ENCODE measurements at places on chromosomes 1 and 21.

GRCh38 chr1:109776911-109777310, 13.2 kb upstream of the EPS8L3 start:
- ATAC-seq = peak; percentile 92

DNA sequence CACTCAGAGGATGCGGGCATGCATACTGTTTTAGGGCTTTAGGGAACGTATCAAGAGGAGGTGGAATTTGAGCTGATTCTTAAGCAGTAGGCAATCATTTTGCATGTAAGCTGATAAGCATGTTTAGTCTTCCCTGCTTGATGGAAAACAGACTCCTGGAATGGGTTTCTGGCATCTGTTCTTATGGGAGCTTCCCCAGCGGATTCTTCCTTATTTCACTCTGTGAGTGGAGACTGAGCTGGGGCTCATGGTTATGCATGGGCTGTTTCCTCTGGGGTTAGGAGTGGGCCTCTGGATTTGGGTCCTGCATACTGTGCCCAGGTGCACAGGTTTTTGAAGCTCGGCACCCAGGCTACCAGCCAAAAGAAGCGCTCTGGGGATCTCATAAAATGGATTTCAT, 93.4 kb downstream of the DIRAS3 start:
- ATAC-seq = no peak

DNA sequence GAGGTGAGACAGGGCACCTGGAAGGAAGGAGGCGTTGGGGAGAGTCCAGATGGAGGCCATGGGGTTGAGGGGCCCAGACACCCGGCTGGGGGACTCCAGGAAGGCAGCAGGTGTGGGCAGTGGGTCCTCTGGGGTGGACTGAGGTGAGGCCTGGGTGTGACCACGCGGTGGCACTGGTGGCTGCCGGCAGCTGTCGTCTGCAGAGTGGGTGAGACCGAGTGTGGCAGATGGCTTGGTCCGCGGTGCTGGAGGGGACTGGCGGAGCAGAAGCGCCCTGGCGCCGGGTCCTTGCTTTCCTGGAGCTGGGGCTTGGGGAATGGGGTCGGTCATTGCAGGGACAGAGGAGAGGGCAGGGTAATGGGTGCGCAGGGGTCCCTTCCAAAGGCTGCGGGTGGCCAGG, 12.5 kb downstream of the AGRN start:
- ATAC-seq = peak; percentile 1

DNA sequence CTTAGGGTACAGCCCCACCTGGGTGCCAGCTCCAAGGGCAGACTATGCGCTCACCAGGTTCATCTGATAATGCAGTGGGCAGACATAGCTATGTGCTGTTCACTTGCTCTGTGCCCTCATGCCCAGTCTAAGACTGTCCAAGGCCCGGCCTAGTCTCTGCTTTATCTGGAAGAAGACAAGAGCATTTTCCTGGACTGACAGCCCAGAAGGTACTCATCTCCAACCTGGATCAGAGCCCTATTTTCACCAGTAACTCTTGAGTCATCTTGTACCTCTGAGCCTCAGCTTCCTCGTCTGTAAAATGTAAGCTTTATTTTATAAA, 28.5 kb upstream of the LRRC8C start:
- ATAC-seq = no peak

- no peak for ATAC-seq
Observed at GRCh38 chr1:242535986-242536385, 11.5 kb upstream of the PLD5 start.

GRCh38 chr1:40385437-40386358, 12.2 kb downstream of the SMAP2 start:
- ATAC-seq = no peak

- no peak for ATAC-seq
Observed at GRCh38 chr1:23456226-23456625, 27.8 kb downstream of the ASAP3 start.

DNA sequence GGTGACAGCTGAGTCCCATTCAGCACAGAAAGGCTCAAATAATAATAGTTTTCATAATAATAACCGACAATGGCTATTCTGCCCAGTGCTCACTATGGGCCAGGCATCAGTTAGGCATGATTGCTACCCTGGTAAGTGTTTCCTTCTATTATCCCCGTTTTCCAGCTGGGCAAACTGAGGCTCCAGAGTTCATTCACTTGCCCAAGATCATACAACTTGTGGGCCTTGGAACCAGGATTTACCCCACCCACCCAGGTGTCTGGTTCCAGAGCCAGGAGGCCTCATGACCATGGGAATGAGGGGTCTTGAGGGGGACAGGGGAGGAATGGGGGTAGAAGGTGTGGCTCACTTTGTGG, 518 bp downstream of the PLOD1 start:
- ATAC-seq = no peak

- peak; percentile 68 for ATAC-seq
Observed at GRCh38 chr1:91171898-91172297, 150.1 kb upstream of the ZNF644 start.

GRCh38 chr1:52127181-52128180, 14.4 kb upstream of the ZFYVE9 start:
- ATAC-seq = peak; percentile 91

GRCh38 chr1:82614090-82614489, 813.4 kb downstream of the ADGRL2 start:
- no peak for ATAC-seq

DNA sequence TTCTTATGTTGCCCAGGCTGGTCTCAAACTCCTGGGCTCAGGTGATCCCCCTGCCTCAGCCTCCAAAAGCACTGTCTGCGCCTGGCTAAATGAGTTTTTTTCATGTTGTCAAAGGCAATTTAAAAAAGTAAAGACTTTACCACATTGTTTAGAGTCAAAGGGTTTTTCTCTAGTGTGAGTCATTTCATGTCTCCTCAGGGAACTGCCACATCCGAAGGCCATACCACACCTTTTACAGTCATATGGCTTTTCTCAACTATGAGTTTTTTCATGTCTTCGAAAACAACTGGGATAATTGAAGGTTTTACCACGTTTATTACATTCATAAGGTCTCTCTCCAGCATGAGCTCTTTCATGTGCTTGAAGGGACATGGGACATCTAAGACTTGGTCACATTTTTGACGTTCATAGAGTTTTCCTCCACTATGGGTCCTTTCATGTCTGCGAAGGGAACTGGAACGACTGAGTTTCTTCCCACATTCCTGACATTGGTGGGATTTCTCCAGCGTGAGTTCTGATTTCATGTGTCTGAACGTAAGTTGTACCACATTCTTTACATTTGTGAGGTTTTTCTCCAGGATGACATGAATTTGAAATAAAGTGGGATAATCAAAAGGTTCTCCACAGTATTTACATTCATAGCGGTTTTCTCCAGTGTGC, 65.6 kb downstream of the UCHL5 start:
- ATAC-seq = no peak

GRCh38 chr21:42174173-42174572, 44.8 kb upstream of the ABCG1 start:
- ATAC-seq = peak; percentile 99

- no peak for ATAC-seq
Observed at GRCh38 chr21:37364722-37365121, 1.9 kb upstream of the DYRK1A start.

GRCh38 chr1:178230881-178231409, 137.0 kb downstream of the RASAL2 start:
- no peak for ATAC-seq

DNA sequence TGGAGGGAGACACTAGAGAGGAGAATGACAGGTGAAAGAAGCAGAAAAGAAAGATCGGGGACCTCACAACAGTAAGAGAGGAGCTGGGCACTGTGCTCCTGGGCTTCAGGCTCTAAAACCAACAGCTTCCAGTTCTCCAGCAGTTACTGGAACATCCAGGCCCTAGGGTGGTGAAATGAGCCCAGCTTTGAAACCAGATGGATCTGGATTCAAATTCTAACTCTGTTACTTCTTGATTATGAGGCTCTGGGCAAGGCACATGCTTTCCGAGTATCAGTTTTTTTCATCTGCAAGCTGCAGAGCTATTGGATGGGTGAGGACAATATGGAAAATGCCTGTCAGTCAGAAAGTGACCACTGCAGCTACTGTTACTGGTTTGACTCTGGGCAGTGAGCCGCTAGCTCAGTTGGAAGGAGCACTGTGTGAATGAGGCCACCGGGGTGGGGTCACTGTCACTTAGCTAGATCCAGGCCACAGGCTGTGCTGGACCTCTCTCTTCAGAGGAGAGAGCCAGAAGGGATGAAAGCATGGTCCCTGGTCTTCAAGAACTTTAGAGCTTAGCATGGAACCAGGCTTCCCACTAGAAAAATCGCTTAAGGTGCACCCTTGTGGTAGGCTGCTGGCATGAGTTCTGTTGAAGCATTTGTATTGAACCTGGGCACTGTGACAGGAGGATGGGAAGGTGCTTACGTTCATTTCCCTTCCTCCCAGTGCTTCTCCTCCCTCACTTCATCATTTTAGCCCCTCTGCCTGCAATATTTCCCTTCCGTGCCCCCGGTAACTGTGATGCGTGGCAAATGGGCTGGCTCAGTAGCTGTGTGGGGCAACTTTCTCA, 12.2 kb downstream of the PLEKHO1 start:
- ATAC-seq = no peak

GRCh38 chr1:215568299-215568692, 1.2 kb downstream of the KCTD3 start:
- no peak for ATAC-seq

- ATAC-seq = no peak
Observed at GRCh38 chr1:223374064-223374610, 10.2 kb upstream of the SUSD4 start.

DNA sequence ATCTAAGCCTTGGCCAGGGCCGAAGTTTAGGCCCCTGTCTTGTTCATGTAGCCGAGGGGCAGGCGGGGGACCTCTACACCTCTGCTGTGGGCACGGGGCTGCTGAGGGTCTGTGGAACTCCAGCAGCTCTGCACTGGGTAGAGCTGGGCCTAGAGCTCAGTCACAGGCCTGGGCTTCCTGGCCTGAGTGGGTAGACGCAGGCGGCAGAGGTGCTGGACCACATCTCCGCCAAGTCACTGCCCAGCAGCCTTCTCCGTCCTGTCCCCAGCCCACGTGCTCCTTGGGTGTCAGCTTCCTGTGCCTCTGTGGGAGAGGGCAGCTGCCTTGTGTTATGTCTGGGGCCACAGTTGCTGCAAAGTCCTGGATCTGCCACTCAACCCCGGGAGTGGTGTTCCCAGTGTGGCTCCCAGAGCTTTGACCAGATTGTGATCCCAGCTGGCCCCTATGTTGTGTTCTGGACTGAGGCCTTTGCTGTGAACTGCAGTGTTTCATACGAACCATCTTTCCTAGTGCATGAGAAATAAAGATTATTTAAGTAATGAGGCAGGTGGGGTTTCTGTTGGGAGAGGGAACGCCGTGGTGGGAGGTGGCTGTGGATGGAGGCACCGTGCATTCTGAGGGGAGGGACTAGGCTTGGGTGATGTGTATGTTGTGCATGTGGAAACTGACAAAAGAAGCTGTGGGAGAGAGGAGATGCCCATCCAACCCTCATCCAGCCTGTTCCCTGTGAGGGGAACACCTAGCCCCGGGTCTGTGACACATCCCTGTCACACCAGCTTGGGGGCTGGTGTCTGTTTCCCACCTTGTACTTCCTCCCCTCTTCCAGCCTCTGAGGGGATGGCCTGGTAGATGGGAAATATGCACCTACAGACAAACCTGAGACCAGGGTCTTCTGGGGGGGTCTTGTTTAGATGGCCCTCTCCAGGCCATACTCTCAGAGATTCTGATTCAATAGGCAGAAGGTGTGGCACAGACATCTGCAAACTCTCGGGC, 12.2 kb downstream of the AMPD2 start:
- no peak for ATAC-seq

GRCh38 chr1:183598386-183598785, 8.1 kb upstream of the NCF2 start:
- no peak for ATAC-seq

GRCh38 chr1:25977801-25978200, 20.1 kb downstream of the PAFAH2 start:
- ATAC-seq = no peak

- peak; percentile 21 for ATAC-seq
Observed at GRCh38 chr1:21620496-21620895, 48.7 kb downstream of the RAP1GAP start.

DNA sequence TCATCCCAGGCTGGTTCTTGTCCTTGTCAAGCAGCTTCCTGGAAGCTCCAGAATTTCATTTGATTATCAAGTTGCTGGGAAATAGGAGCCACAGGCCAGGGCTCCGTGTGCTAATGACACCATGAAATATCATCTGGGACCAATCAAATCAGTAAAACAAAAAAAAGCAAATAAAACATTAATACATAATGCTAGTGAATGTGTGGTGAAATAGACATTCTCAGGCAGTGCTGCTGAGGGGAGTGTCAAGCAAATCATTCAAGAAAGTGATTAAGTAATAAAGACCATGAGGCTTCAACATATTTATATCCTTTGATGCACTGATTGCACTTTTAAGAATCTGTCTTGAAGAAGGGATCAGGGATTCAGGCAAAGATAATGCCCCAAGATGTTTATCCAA, 213.7 kb downstream of the MATN1 start:
- no peak for ATAC-seq

GRCh38 chr21:46060596-46061061, 37.3 kb upstream of the COL6A2 start:
- peak; percentile 73 for ATAC-seq

- peak; percentile 52 for ATAC-seq
Observed at GRCh38 chr1:198943484-198944187, 304.8 kb downstream of the PTPRC start.

- ATAC-seq = peak; percentile 29
Observed at GRCh38 chr1:218273762-218274479, 11.2 kb upstream of the RRP15 start.

- no peak for ATAC-seq
Observed at GRCh38 chr21:43893536-43894205, 28.6 kb downstream of the AGPAT3 start.

GRCh38 chr1:12166834-12167492, at the start of gene TNFRSF1B:
TSS of gene TNFRSF1B (plus strand) at chr1:12166991. CDS start at chr1:12167092, 101 bp downstream.
- peak; percentile 65 for ATAC-seq
